ENCODE measurements at places on chromosomes 4 and X.

DNA sequence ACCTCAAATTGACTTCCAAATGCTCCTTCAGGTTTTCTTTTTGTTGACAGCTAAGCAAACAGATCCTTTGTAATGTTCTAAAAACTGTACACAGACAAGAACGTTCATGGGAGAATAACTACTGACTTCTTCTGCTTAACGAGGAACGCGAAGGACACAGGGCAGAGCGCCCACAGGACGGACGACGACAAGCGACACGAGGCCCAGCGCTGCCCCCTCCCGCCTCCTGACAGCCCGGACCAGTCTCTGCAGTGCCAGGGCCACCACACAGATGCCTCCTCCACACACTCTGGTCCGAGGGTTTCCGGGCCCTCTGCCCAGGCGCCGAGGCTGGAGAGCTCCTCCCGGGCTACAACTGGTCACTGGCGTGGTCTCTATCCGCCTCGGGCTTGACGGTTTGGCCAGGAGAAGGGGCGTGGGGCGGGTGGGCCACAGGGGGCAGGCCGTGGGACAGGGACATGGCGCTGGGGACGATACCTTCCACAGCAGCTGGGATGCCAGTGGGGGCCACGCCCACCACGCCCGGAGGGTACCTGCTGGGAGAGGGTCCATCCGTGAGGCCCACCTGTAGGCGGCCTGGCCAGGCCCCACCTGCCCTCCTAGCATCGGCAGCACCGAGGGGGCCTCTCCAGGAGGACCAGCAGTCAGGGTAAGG lies 36.9 kb downstream of the CTBP1 start:
- no peak for DNase-seq

- no peak for DNase-seq
Observed at GRCh38 chr4:171448919-171449481, 364.2 kb upstream of the GALNTL6 start.

DNA sequence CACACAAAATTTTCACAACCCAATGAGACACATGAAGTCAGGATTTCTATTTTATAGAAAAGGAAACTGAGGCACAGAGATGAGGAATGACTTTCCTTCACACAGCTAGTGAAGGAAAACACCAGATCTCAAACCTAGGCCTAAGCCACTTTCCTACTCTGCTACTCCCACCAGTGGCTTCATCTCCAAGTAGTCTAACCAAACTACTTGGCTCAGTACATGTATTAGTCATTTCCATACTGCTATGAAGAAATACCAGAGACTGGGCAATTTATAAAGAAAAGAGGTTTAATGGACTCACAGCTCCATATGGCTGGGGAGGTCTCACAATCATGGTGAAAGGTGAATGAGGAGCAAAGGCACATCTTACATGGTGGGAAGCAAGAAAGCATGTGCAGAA lies 196.6 kb downstream of the EVC2 start:
- DNase-seq: no peak

GRCh38 chr4:19130866-19131265 lies 1109.3 kb upstream of the LCORL start:
- DNase-seq: no peak

DNA sequence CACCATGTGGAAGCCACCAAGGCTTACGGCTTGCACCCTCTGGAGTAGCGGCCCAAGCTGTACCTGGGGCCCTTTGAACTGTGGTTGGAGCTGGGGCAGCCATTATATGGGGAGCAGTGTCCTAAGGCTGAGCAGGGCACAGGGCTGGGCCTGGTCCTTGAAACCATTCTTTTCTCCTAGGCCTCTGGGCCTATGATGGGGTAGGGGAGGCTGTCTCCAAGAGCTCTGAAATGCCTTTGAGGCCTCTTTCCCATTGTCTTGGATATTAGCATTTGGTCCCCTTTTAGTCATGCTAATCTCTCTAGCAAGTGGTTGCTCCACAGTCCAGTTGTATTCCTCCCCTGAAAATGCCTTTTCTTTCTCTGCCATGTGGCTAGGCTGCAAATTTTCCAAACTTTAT lies 96.4 kb upstream of the ARX start:
- DNase-seq: no peak

DNA sequence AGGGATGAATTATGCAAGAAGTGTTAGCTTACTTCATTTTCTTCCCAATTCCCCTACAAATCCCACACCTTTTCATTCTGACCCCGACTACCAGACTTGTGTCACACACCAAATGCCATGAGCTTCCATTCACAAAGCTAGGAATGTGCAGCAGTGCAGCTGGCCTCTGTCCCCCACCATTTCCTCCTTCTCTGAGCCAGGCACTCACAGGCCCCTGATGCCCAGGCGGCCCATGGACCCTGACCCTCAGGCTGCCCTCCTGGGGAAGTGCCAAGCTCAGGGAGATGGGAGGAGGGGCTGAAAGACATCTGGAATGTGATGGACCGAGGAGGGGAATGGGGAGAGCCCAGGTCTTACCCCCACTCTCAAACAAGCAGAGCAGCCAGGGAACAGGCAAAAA lies 67.0 kb upstream of the BCOR start:
- DNase-seq: no peak

- no peak for DNase-seq
Observed at GRCh38 chrX:41406201-41406600, 40.9 kb upstream of the NYX start.

- DNase-seq: no peak
Observed at GRCh38 chr4:7252510-7253340, 60.4 kb downstream of the SORCS2 start.

DNA sequence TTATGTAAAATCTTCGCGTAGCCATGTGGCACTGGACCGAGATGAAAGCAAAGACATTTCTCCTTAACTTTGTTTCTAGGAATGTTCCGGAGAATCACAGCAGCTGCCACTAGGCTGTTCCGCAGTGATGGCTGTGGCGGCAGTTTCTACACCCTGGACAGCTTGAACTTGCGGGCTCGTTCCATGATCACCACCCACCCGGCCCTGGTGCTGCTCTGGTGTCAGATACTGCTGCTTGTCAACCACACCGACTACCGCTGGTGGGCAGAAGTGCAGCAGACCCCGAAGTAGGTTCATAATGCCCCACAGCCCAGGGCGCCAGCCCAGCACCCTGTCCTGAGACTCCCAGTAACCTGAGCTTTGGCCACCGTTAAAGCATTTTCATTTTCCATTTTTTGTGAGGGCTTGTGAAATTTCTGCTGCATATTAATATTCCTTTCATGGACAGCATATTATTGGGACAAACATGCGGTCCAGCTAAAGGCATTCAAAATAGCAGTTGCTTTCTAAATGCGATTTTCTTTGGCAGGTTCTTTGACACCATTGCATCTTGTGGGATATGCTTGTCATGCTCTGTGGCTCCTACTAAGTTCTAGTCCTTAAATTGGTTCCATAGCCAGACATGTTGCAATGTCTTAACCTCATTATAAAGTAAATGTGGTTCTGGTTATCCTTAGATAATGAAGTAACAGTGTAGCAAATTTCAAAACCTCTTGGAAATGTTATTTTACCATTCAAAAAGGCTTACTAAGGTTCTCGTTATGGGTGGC lies 49.1 kb upstream of the MSANTD1 start:
- no peak for DNase-seq

DNA sequence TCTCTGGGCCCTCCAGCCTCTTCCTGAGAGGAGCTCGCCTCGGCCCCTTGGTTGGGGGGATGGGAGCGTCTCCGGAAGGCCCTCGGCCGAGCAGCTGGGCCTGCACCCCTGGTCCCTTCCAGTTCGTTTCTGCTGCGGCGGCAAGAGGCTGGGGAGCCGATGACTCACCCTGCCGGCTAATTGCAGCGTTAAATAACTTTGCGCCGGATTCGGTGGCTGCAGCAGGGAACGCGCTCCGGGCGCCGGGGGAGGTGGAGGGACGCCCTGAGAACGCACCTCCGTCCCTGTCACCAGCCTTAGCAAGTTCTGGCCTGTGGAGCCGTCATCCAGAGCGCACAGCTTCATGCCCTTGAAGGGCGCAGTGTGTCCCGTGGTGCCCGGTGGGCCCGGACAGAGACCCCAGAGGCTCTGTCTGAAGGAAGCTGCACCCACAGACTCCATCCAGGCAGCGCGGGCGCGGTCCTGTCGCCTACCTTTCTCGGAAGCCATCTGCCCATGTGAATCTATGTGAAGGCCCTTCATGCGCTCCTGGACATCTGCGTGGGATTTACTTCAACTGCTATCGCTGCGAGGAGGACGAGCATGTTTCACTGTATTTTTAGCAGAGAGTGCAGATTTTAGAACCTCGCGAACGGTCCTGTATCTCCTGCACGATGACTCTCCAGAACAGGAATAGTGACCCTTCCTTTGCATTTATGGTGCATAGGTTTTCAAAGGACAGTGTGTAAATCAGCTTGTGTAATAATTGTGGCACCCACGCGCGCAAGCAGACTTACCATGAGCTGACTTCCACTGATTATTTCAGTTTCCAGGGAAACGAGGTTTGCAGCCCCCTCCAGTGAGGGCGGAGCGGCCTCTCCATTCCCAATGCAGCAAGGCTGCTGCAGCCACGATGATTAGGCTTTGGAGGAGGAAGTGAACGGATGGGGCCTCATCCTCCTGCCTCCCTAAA lies 1.7 kb upstream of the TMEM271 start:
- DNase-seq: no peak

DNA sequence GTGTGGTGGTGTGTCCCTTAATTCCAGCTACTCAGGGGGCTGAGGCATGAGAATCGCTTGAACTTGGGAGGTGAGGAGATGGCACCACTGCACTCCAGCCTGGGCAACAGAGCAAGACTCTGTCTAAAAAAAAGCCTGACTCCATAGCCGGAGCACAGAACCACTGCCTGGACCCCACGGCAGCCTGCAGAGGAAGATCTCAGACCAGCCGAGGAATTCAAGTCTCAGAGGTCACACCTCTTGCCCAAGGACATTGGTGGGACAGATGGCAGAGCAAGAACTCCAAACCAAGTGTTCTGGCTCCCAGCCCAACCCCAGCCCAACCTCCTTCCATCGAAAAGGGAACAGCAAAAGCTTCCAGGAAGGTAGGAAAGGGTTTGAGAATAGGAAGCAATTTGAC lies 70.8 kb downstream of the SMIM20 start:
- DNase-seq: no peak
